ENCODE measurements at places on chromosomes 2 and 18.
A peak's percentile ranks its signal among the peaks of the same experiment; 100 is the strongest.

DNA sequence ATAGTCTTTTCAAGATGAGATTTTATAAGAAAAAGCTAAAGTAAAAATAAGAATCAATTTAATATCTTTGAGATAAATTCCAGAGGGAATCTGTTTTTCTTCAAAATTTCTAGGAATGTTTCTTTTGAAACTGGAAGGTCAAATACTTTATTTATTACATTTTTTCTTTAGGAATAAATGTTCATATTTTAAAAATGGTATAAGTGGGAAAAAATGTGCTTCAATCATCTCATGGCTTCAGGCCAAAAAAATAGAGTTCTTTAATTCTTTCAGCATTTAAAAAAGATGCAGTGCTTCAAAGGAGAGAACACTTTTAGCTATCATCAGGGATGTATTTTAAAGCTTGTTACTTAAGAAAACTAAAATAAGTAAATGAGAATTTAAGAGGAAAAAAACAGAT lies 110.6 kb downstream of the NEB start:
- no peak for DNase-seq

DNA sequence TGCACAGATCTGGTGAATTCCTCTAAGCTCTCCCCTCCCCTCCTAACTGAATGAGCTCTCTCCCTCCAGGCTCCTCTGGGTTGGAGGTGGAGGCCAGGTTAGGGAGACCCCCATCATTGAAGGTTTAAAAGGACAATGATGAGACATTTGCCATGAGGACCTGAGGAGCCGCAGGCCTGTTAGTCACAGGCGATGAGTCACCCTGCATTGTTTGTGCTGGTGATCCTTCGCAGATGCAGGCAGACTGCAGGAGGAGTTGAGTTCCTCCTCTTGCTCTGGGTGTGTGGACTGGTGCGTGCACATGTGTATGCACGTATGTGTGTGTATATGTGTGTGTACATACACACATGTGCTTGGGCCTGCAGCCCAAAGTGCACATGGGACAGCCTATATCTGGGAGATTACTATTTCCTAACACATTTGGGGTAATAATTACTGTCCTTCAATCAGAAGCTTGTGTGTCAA lies 42.0 kb downstream of the MCFD2 start:
- DNase-seq, result no peak

DNA sequence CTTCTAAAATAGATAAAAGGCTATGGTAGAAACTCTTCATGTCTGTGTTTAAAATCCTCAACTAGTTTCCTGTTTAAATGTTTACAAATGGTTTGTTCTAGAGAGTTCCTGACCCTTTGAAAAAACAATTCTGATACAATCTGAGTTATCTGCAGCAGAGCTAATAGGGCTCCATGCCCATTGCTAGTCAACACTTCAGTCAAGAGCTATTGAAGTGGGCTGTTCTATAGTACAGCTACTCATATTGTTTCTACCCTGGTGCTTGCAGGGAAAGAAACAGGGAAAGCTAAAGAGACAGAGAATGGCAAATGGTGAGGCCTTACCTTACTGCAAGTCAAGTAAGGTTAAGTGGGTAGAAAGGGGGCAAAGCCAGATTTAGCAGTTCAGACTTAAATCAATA lies 112.3 kb upstream of the CAVIN2 start:
- no peak for DNase-seq

DNA sequence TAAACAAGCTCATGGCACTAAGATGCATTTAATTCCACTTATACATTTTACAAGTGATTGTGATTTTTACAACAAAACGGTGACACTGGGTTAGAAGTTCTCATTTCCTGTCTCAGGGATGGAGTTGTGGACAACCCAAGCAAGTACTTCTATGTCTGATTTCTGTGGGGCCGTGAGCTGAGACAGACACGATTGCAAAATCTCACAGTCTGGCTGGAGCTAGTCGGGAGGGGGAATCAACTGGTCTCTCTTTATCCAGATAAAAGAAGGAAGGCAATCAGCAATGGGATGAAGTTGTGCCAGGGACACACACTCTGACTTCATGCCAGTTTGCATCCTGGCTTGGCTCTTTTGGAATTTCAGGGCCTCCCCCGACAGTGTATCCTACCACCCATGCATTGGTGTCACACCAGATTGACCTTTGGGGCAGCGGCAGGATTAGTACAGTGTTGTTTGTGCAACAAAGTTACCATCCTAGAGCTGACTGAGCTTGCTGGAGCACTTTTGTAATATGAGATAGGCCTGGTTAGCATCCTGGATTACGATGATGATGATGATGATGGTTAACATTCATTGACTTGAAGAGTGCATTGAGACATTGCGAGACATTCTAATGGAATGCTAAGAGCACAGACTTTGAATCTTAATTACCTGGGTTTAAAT lies 98.8 kb downstream of the CTAGE1 start:
- DNase-seq, result no peak

GRCh38 chr2:71277536-71278103 lies 50.7 kb upstream of the PAIP2B start:
- peak; percentile 59 for DNase-seq

GRCh38 chr2:200515155-200515554 lies 5.3 kb upstream of the KCTD18 start:
- no peak for DNase-seq

- no peak for DNase-seq
These were observed 1231.7 kb upstream of the ZEB2 start for GRCh38 chr2:145751629-145752028.

GRCh38 chr2:191951376-191951775 lies 104.5 kb upstream of the CAVIN2 start:
- no peak for DNase-seq

DNA sequence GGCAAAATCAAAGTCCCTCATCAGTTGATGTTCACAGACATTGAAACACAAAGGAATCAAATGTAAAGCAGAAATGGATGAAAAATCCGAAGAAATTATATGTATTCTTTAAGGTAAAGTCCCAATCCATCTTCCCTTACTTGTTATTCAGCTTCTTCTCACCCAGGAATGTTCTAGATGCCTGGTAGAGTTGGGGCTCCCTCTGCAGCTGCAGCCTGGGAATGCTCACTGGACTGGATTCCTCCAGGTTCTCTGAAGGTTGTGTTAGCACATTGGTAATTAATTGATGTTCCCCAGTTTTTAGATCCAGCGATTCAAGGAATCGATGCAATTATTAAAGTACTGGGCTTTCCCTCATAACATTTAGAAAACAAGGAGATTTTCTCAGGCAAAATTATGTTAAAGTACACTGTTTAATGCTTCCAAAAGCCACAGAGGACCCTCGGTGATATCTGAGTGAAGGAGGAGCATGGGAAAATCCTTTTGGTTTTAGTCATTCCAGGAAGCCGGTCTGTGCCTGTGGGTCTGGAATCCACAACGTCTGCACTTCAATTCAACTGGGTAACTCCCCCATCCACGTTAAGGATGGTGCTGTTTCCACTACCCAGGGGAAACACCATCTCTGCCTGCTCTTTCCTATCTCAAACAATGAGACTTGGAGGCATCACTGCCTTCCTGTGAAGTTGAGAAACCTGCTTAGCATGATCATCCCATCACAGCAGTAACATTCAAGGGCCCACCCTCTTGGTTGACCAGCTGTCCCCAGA lies 22.0 kb downstream of the NTSR2 start:
- no peak for DNase-seq

- no peak for DNase-seq
These were observed 275.5 kb downstream of the SMAD2 start for GRCh38 chr18:47654988-47655387.

DNA sequence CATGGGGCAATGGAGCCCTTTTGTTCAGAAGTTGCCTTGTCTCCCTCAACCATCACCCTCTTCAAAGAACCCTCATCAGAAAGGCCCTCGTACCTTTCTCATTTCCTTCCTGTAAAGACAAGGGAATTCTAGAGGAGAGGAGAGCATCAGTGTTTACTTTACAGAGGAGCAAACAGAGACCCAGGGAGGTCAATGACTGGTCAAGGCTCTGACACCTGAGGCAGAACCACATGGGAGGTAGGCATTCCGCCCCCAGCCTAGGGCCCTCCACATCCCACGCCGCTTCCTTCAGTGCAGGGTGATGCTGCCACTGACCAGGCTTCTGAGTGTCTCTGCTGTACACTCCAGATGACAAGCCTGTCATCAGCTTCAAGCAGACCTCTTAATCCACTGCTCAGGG lies 104.7 kb downstream of the NRP2 start:
- DNase-seq, result no peak

DNA sequence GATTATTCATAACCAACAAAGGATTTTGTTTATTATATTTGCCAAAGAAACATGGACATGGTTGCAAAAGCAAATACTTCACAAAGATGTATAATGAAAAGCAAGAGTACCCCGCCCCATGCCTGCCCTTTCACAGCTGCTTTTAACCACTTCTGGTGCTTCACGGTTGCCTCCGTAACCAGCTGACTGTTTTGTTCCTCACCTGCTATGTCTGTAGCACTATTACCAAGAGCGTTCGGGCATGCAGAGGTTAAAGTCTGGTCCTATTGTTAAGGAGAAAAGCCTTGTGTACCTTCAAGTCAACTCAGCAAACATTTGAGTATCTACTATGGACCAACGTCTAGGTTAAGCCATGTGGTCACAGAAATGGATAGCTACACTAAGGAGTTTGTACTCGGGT lies 115.2 kb upstream of the FOSL2 start:
- no peak for DNase-seq

DNA sequence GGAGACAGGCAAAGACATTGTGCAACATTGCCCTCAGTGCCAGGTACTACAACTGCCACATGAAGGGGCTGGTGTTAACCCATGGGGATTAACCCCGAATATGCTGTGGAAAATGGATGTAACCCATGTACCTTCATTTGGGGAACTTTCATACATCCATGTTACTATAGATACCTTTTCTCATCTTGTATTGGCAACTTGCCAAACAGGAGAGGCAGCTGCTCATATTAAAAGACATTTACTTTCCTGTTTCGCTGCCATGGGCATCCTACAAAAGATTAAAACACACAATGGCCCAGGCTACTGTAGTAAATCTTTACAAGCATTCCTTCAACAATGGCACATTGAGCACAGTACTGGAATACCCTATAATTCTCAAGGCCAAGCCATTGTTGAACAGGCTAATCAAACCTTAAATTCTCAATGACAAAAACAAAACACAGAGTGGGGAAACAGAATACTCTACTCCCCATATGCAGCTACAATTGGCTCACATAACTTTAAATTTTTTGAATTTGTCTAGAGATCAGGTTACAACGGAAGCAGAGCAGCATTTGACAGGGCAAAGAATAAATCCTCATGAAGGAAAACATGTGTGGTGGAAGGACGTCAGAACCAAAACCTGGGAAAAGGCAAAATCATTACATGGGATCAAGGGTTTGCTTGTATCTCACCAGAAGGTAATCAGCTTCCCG lies 1723.5 kb upstream of the LRRTM1 start:
- DNase-seq, result no peak

- DNase-seq, result no peak
These were observed 809.5 kb upstream of the PIK3C3 start for GRCh38 chr18:41145516-41145915.

DNA sequence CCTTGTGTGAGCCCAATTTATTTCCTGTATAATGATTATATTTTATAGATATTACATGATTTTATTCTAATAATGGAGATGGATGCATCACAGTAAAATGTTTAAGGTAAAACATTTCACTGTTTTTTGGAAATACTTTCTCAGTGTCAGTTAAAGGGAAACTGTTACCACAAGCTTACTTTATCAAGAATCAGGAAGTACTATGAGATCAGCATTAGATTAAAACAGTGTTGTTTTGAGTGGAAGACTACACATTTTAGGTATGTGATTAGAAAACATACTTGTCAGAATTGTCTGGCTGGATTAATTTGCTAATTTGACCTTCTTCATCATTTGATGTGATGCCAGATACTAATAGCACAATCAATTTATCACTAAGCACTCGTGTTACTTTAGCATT lies at the start of gene HRH4:
TSS of gene HRH4 (plus strand) at position 250 of the 400 bp plus-strand sequence. CDS start at position 342, 92 bp downstream.
- no peak for DNase-seq

GRCh38 chr2:44906972-44907371 lies 34.5 kb upstream of the SIX3 start:
- no peak for DNase-seq

DNA sequence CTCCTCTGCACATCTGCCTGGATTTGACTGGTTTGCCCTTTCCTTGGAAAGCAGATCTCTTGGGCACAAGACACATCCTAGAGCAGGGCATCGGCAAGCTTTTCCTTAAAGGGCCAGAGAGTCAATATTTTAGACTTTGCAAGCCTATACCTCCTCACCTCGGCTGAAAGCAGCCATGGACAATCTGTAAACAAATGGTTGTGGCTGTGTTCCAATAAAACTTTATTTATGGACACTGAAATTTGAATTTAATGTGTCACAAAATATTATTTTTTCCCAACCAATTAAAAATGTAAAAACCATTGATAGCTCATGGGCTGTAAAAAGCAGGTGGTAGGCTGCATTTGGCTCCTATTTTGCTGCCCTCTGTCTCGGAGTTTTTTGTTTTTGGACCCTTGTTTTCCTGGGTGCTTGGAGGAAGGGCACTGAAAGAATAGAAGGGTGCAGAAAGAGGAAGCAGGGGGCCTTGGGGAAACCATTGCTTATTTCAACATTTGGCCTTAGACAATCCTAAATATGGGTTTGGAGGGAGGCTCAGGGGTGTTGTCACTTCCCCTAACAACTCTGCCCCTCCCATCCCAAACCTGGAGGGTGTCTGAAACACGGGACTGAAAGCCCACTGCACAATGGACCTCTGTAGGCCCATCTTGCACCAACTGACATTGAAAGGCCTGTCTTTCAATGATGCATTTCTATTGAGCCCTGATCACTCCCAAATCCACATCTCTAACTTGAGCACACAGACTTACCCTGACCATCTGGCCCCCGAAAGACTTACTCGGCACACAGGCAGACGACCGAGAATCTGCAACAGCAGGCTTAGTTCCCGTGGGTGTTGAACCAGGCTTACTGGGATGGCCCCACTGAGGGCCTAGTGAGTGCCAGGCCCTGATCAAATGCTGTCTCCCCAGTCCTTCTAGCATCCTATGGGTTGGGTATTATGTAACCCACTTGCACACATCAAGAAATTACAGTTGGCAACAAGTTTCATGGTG lies 7.1 kb upstream of the ZFP36L2 start:
- no peak for DNase-seq

GRCh38 chr2:3547915-3548314 lies 10.2 kb downstream of the RNASEH1 start:
- no peak for DNase-seq
